Activated CD4-positive, alpha-beta T cell treated with anti-CD3 and anti-CD28 coated beads, Interleukin-2, amount 50 U/mL, for 4 hours (primary cell): ENCODE measurements at places on chromosomes 3 and 15.

DNA sequence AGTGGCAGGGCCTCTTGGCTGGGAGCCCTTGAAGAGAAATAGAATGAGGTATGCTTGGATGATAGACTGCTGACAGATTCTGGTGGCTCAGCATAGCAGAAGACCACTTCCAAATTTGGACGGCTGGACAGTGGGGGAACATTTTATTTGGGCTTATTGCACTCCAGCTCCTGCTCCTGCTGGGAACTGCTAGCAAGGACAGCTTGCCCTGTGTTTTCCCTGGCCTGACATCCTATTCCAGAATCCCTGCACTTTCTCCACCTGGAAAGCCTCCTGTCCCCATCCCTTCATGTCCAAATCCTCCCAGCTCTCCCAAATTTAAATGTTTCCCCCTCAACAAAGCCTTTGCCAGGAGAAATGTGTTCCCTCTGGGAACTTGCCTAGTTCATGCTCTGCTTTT lies 9.8 kb upstream of the COLQ start:
- no peak for DNase-seq

GRCh38 chr3:78967061-78967460 lies 800.7 kb downstream of the ROBO1 start:
- no peak for DNase-seq

DNA sequence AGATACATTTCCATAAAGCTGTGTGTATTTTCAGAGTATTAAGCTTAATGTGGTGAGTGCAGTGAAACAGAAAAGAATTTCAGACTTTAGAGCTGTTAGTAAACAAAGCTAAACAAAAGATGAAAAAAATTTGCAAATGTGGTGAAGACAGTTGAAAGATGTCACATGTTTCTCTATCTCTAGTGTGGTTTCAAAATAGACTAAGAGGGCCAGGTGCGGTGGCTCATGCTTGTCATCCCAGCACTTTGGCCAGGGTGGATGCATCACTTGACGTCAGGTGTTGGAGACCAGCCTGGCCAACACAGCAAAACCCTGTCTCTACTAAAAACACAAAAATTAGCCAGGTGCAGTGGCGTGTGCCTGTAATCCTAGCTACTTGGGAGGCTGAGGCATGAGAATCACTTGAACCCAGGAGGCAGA lies 466.0 kb upstream of the NR2F2 start:
- no peak for DNase-seq

- DNase-seq = no peak
Observed at GRCh38 chr3:19487386-19487785, 339.1 kb downstream of the KCNH8 start.

GRCh38 chr15:101499863-101500713 lies 10.6 kb upstream of the PCSK6 start:
- no peak for DNase-seq

- no peak for DNase-seq
Observed at GRCh38 chr3:129030611-129031010, 29.5 kb downstream of the EFCC1 start.

DNA sequence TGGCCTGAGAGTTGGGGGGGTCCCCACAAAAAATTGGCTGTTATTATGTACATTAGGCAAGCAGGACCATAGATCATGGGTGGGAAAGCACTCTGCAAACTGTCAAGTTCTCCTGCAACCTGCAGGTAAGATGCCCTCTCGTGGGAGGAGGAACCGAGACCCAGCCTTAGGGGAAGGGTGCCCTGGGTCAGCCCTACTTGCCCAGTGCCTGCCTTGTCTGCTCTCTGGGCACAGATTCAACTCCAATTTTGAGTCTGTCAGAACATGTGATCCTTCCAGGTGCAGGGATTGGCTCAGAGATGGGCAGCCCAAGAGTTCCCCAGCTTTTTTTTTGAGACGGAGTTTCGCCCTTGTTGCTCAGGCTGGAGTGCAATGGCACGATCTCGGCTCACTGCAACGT lies 99.2 kb downstream of the PLXNA1 start:
- DNase-seq = no peak

DNA sequence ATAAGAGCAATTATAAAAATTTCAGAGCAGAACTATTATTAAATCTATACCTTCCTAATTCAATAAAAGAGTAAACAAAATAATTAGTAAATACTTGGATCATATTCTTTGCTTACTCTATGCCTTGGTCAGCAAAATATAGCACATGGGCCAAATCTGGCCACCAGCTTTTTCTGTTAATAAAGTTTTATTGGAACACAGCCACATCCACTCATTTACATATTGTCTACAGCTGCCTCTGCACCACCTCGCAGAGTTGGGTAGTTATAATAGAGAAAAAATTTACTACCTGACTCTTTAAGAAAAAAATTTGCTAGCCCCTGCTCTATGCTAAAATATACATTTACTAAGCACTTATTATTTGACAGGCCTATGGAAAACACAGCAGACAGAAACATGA lies 32.2 kb upstream of the GANC start:
- DNase-seq = no peak

DNA sequence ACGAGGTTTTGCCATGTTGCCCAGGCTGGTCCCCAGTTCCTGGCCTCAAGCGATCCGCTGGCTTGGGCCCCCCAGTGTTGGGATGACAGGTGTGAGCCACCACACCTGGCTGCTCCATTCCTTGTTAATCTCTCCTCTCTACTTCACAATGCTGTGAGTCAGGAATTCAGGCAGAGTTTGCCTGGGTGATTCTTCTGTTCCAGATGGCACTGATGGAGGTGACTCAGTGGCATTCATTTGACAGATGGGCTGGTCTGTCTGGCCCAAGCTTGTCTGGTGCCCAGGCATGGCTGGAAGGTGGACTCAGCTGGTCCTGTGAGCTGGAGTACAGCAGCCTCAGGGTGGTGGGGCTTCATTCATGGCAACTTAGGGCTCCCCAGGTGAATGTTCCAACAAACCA lies 43.2 kb downstream of the SLC6A20 start:
- DNase-seq = no peak

- no peak for DNase-seq
Observed at GRCh38 chr3:12356175-12356574, 67.3 kb downstream of the PPARG start.

DNA sequence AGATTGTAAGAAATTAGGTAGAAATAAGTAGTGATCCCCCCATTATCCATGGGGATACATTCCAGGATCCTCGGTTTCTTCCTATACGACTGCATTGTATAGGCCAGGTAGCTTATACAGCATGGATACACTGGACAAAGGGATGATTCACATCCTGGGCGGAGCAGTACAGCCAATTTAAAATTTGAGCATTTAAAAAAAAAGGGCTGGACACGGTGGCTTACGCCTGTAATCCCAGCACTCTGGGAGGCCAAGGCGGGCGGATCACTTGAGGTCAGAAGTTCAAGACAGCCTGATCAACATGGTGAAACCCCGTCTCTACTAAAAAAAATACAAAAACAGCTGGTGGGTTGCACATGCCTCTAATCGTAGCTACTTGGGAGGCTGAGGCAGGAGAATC lies 976 bp upstream of the ARGFX start:
- no peak for DNase-seq

DNA sequence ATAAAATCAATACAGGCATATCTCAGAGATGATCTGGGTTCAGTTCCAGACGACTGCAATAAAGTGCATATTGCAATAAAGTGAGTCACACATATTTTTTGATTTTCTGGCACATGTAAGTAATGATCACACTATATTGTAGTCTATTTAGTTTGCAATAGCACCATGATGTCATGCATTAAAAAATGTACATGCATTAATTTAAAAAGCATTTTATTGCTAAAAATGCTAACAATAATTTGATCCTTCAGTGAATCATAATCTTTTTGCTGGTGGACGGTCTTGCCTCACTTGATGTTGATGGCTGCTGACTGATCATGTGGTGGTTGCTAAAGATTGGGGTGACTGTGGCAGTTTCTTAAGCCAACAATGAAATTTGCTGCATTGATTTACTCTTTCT lies 511.1 kb downstream of the OTOL1 start:
- DNase-seq = no peak

DNA sequence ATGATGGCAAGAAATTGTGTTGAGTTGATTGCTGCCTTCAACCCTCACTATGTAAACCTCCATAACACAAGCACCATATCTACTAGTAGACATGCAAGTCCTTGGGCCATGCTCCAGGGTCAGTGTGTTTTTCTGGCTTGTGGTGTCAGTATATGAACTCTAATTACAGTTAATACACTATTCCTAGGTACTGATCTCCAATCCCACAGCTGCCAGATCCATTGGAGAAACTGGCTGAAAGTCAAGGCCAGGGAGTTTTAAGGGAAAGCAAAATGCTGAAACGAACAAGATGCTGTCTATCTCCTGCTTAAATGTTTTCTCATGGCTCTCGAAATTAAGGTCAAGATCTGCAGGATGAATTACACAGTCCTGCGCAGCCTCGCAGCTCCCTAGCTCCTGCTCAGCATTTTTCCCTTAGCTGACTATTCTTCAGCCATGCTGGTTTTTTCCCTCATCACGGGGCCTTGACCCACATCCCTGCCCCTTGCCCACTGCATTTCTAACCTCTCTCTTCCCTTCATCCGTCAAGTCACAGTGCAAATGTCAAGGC lies 425.0 kb upstream of the ADAMTS9 start:
- DNase-seq = no peak
